Cerebellum (tissue), 4 donors: ENCODE measurements at places on chromosomes 3 and 15. TPM values are rescaled to one million over a fixed set of nuclear protein-coding genes. Genes with fewer than 3 reads are reported as not detected.

The CFAP91 gene
- 13.3 TPM for total RNA-seq

The SLC51A gene
- not detected for total RNA-seq

The PP2D1 gene
- not detected for total RNA-seq

The KBTBD13 gene
- not detected for total RNA-seq

The METTL6 gene
- 57.2 TPM for total RNA-seq

The CORO2B gene
- 30.2 TPM for total RNA-seq

The RARRES1 gene
- total RNA-seq, result 36.5 TPM

- no peak for DNase-seq
Observed at GRCh38 chr3:155423526-155424322, 130.2 kb upstream of the STRIT1 start.

DNA sequence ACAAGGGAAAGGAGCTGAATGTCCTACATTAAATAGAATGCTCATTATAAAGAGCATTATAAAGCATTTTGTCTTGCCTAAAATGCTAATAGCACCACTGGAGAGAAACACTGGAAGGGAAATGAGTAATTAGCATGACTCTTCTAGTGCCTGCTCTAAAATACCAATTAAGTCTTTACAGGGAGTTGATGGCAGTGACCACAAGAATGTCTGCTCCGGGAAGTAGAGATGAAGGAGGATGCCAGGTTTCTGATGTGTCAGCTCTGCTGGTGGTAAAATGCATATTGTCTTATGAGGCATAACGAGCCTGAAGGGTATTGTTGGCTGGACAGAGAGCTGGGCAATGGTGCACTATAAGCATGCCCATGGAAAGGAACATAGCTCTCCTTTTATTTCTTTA, 49.5 kb downstream of the MYLK start:
- no peak for DNase-seq

DNA sequence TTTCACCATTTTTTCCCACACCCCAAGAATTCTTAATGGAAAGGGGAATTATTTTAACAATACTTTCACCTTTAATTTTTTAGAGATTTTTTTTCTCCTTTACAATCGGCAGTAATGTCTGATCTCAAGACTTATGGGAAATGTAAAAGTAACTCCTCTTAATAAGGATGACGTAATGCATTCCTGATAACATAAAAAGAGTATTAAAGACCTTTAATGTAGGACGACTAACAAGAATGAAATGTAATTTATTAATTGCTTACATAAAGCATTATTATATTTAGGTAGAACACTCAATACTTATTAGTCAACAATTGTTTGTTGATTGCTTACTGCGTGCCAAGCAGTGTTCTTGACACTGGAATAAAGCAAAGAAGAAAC, 416.8 kb upstream of the NAALADL2 start:
- DNase-seq, result no peak

GRCh38 chr3:161925749-161926360, 429.2 kb downstream of the OTOL1 start:
- DNase-seq, result no peak

GRCh38 chr3:124845406-124845805, 41.8 kb downstream of the ITGB5 start:
- no peak for DNase-seq

- no peak for DNase-seq
Observed at GRCh38 chr15:96232335-96232734, 98.2 kb upstream of the NR2F2 start.

DNA sequence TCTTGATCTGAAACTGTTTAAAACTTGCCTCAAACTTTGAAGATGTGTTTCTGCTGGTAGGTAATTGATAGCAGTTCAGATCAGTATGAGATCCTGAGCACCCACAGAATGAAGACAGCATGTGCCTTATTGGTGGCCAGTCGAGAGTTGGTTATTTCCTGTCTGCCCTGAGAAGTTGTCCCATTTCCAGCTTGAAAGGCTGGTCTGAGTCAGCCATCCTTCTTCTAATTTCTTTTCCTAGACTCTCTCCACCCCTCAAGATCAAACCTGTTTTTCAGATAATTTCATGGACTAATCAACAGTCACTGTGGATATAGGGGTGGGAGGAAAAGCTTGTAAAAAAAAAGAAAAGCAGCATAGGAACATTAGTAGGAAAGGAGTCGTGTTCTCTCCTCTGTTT, 464.4 kb downstream of the FOXP1 start:
- DNase-seq, result no peak

DNA sequence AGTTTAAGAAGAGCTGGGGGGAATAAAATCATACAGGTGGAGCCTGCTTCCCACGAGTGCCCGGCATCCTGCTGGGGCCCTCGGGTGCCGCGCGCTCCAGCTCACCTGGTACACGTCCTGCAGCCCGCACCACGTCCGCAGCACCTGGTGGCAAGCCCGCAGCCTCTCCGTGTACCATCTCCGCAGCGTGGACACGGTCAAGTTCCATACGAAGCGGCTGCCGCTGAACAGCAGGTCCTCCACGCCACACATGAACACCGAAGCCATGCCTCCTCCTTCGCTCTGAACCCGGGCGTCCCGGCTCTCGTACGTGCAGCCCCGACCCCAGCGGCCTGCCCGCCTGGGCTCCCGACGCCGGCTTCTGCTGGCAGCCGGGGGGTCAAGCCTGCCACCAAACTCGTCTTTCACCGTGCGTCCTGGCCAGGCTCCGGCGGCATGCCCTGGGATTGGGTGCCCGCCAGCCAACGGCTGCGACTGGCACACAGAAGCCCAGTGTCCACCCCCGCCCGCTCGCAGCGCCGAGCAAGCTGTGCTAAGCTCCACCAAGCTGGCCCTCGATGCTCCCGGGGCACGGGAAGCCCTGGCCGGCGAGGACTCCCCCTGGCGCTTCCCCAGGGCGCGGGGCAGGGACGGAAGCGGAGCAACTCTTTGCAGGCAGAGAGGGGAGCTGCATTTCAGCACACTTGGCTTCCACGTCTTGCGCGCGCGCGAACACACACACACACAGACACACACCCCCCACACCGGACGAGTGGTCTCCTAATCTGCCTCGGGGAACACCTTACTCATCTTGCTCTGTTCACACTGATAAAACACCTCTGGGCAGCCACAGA, at the start of gene FRMD4B:
Gene FRMD4B, minus strand, starts transcription at position 366 of the 833 bp plus-strand sequence. Its CDS starts 99 bp downstream, at position 267.
- DNase-seq, result peak; percentile 50

GRCh38 chr3:147661916-147662315, 252.8 kb downstream of the ZIC1 start:
- DNase-seq, result no peak

GRCh38 chr15:73746883-73747282, 6.3 kb downstream of the INSYN1 start:
- DNase-seq, result no peak

- no peak for DNase-seq
Observed at GRCh38 chr15:31502541-31503229, 176.1 kb downstream of the KLF13 start.

DNA sequence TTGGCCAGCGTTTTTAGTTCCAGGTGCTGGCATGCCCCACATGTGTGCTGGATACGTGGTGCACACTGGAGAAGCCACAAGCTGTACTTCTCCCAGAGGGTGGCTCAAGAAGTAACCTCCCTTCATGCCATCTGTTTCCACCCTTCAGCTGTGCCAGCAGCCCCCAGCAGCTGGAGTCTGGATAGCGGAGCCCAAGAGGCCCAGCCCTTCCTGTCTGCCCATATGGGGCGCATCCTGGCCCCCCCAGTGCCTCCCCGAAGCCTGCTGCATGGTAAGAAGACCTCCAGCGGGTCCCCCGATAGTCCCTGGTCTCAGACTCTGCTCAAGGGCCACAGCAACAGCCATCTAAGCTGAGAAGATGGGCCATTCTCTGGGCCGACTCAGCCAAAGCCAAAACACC, 5.8 kb upstream of the MANF start:
- DNase-seq, result no peak

DNA sequence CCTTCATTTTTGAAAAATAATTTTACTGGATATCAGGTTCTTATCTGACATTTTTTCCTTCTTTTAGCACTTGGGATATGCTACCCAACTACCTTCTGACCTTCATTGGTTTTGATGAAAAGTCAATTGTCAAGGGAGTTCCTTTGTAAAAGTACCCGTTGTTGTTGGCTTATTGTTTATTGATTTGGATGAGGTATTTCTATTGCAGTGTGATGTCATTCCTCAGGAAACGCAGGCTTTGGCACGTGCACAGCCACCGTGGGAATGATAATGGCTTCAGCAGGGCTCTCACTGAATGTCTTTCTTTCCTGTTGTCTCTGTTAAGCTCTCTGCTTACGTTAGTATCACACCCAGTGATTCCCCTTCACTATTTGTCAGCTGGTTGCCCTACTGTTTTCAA, 944.6 kb downstream of the CADM2 start:
- DNase-seq, result no peak

- no peak for DNase-seq
Observed at GRCh38 chr3:27345959-27346865, 23.0 kb downstream of the NEK10 start.

- DNase-seq, result no peak
Observed at GRCh38 chr3:172211123-172211522, 171.7 kb downstream of the FNDC3B start.

- peak; percentile 59 for DNase-seq
Observed at GRCh38 chr15:52153900-52154895, 37.0 kb downstream of the GNB5 start.

DNA sequence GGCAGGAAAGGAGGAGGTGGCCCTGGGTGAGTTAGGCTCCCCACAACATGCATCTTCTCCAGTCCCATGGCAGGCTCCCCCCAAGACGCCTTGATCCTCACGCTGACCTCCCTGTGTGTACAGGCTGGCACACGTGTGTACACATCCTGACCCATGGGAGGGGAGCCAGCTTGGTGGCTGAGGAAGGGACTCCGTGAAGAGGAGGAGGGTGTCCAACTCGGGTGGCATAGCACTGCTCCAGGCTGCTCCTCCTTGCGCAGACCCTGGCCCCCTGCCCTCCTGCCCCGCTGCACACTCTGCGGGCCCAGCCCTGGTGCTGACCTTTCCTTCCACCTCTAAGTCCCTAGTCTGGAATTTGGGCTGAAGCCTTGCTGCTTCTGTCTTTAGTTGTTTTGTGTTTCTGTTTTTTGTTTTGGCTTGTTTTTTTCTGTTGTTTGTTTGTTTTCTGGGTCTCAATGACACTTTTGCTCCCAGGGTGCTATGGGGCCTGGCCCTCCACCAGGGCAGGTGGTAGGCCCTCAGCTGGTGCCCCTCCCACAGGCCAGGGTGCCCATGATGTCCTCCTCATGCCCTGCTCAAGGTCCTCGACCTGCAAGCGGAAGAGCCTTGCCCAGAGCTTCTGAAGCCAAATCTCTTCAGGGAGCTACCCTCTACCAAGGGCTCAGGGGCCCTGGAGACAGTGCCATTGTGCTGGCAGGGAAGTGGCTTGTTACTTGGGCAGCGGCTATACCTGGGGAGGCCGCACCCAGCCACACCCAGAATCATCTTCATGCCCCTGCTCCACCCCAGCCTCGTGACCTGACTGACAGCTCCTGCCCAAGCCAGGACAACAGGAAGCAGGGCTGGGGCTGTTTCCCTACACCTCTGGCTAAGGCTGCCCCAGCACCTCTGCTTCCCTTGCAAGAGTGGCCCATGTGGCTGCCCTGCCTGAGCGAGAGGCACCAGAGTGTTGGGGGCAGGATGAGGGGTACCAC, 5.1 kb downstream of the EPHB3 start:
- no peak for DNase-seq

DNA sequence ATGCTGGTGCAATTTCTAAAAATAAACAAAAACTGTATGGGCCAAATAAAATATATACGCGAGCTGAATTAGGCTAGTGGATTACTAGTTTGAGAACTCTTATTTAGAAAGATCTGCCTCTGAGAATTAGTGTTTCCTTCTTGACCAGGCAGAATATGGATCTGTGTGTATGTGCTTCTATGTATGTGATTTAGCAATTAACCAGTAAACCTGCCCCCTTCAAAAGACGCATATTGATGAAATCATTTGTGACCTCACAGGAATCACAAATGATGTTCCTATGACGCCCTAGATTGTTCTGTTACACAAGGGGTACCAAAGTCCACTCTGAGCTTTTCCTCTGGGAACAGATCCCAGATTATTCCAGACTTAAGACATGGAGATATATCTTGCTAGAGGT, at the start of gene TUSC7:
Gene TUSC7, plus strand, starts transcription at position 301 of the 400 bp plus-strand sequence.
- no peak for DNase-seq

- no peak for DNase-seq
Observed at GRCh38 chr15:66821307-66821706, 119.3 kb downstream of the SMAD6 start.

DNA sequence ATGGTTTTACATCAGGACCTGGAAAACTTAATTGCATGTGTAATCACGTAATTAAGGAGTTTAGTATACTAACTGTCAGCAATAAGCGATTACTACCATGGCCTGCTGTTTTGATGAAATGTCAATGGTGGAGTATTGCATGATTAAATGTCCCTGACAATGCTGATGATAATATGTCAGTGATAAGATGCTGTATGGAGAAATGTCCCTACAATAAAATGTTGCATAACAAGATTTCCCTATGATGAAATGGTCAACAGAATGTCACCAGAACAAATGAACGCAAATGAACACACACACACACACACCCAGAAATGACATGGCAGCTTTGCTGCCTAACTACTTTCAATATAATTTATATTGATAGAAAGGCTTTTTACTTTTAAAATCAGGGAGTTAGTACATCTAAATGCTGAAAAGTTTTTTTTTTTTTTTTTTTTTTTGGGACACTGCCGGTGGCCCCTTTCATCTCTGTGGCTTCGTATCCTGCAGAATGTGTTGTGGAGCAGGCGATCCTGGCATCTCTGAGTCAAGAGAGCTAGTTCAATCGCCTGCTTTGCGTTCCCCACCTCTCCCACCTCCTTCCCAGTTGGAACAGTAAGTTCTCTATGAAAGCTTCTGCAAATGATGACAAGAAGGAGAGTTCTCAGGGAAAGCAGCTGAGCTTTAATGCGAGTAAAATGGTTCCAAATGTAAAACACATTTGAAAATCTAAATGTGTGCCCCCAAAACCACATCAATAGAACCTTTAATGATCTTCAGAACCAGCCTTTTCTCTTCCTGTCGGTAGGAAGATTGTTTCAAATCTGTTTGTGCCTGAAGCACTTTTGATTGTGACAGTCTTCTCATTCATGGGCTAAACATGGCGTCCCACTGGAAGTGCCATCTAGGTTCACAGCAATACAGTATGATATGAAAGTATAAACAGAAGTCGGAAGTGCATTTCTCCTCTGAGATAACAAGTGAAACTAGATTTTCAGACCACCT, 170.1 kb upstream of the GBE1 start:
- no peak for DNase-seq

DNA sequence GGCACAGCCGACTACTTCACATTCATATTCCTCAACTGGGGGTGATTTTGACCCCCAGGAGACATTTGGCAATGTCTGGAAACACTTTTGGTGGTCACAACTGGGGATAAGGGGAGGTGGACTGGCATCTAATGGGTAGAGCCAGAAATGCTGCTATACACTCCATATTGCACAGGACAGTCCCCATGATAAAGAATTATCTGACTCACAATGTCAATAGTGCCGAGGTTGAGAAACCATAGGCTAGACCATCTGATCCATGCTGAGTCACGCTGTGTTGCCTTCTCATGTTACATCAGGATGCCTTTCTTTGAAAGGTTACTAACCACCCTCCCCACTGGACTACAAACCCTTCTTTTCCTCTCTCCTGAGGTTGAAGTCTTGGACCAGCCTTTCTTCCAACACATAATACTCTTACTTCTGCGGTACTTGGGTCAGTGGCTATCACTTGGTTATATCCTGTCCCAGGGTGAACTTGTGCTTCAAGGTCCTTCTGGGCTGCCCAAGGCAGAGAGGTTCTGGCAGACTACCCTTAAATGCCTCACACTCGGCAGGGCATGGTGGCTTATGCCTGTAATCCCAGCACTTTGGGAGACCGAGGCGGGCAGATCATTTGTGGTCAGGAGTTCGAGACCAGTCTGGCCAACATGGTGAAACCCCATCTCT, 68.8 kb downstream of the CTNNB1 start:
- DNase-seq, result no peak
